ENCODE measurements at places on chromosomes 6 and 20.

DNA sequence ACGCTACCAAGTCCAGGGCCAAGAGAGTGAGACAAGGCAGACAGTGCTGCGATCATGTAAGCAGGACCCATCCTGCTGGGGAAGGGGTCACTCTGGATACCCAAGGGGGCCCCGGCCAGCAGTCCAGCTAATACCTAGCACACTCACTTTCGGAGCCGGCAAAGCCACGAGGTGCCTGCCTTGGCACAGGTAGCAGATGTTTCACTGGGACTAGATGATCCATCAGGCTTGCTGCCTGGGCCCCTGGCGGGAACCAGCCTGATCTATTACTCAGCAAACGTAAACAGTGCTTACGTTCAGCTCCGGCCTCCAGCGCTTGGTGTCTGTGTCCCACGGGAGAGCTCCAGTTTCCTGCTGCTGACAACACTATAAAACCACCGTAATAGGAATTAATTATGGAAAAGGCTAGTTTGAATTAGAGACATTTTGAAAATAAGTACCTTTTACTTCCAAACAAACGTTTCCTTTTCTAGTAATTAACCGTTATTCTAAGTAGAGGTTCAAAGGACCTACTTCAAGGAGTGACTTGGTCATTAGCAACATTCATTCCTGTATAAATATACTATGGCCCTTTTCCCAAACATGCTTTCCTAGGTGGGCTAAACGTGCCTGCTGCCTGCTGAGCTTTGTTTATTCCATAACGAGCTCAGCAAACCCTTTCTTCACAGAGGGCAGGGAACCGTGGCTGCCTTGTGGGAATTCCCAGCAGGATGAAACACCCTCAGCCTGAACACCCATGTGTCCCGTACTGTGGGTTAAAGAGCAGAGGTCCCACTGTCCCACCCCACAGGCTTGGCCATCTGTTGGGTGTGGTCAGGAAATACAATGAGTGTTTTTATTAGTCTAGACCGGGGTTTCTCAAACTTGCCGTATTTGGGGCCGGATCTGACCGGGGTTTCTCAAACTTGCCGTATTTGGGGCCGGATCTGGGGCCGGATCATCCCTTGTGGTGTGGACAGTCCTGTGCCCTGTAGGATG, 18.4 kb downstream of the SLC22A23 start:
- DNase-seq = no peak

DNA sequence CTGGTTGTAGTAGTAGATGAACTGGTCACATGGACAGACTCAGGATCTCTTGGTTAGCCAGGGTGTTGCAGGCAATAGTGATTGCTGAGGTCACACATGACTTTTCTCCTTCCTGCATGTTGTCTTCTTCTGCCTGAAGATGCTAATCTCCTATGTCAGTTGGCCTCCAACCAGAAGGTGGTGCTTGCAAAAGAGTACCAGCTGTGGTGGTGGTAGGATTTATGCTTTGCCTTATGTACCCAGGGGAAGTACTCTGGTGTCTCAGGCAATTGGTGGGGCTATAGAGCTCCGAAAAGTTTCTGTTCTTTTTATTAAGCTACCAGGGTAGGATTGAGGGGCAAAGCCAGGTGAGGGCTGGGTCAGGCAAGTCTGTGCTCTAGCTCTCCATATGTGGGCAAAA, 98.5 kb downstream of the CARMIL1 start:
- no peak for DNase-seq

- DNase-seq = no peak
Measured at GRCh38 chr6:88823998-88824397, 139.4 kb downstream of the RNGTT start.

GRCh38 chr6:107144666-107145065, 29.4 kb upstream of the BEND3 start:
- DNase-seq = no peak

DNA sequence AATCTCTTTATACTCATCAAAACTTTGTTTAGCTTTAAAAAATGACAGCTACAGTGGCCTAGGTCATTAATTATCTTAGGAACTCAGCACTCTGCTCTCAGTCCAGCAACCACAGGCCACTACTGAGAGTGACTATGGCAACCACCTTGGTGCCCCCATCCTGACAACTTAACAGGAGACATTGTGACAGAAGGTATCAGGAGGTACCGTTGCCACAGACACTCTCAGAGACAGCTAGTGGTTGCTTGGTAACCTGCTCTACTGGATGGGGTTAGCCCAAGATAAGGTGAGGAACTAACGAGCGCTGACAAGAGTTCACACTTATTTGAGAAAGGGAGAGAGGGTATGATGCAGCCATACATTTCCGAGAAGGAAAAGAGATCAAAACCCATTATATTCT, 76.1 kb upstream of the TFAP2D start:
- DNase-seq = no peak

DNA sequence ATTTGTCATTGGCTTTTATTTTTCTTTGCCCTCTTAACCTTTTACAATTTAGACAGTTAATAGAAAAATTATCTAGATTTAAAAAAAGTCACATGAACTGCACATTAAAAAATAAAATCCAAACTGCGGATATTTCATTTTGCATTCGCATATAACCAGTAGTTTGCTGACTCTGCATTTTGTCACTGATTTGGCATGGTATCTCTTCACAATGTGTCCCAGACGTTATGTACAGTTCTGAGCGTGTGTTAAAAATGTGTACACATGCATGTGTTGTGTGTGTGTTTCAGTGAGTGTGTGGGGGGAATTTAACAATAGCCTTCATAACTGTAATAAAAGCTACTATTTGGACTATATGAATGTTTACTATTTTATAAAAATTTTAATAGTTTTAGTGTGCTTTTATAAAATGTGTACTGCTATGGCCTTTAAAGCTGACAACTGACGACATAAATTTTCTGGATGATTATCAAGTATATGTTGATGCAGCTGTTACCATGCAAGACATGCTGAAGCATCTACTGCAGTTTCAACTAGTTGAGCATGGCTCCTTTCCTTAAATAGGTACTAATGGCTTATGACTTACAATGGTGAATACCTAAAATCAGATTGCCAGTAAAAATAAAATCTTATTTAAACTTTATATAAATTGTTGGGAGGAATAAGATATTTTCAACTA, 67.7 kb downstream of the HMGCLL1 start:
- no peak for DNase-seq

DNA sequence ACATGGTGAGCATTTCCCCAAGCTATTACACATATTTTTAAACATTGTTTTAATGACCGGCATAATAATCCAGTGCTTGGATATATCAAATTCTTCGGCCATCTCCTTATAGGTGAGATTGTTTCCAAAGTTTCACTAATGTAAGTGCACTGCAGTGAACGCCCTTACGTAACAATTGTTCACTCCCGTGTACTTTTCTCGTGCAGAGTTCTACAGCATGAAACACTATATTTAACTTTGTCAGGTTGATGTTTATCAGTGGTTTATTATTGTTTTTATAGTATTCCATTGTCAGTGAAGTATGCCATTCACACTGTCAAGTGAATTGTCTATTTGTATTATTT, 3.4 kb upstream of the GZF1 start:
- DNase-seq = no peak

- no peak for DNase-seq
Measured at GRCh38 chr20:11227602-11228001, 553.8 kb upstream of the JAG1 start.

- no peak for DNase-seq
Measured at GRCh38 chr6:31510007-31510406, 12.1 kb downstream of the MICB start.

DNA sequence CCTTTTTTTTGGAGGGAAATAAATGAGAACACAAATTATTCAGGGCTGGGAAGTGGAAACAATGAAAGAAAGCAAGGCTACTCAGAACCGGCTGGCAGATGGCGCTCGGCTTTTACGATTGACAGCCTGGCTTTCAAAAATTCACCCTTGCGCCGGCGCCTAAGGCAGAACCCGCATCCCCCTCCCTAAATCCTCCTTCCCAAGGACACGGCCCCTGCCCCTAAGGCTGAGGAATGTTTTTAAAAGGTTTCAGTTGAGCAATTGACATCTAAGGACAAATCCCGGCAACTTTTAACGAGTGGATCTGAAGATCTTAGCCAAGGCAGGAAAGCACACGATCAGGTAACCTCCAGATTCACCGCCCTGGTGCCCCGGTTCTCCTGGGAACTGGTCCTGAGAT, 16.3 kb downstream of the GNAS start:
- no peak for DNase-seq

GRCh38 chr6:54238396-54238795, 69.8 kb upstream of the TINAG start:
- no peak for DNase-seq

DNA sequence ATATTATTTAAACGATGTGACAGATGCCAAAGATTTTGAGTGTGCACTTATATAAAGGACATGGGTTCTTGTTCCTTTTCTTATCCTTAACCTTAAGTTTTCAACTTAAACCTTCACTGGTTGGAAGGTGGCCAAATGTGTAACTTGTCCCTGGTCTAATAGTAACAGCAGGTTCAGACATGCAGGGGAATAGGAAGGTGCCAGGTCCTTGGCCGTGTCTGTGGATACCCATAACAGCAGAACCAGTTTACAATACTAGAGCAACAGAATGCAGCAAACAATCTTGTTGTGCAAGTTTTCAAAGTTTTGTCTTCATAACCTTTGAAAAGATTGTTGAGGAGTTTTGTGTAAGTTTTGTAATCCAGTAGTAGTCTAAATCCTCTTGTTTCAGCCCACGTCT, 4.4 kb downstream of the MYB start:
- no peak for DNase-seq

DNA sequence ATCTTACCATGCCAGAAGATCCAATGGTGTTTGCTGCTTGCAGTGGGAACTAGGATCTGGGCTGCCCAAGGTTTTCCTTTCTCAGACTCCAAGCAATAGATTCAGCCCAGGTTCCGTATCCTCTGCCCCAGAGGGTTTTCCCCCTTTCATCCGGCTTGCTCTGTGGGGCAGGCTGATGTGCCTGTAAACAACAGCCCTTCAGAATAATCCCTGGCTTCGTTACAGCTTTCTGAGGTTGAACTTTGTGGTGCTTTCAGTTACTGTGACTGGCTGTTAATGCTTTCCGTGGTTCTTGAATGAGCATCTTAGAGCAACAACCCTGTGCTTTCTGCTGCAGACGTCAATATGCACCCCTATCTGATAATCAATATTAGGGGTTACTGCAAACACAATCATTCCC, 400.4 kb downstream of the BTBD3 start:
- no peak for DNase-seq

DNA sequence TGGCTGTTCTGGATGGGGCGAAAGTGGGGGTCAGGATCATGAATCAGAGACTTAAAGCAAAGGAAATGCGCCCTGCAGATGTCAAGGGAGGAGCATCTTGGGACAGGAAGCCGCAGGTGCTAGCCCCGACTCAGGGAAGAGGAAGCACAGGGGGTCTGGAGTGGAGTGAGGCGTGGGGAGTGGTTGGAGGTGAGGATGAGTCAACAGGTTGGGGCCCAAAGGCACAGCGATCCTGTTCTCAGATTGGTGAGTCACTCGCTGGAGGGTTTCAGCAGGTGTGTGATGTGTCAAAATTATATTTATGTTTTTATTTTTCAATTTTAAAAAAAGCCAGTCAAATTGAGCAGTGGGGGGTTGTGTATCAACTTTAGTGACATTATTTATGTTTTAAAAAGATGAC, 19.0 kb downstream of the PACSIN1 start:
- DNase-seq = peak; percentile 72

GRCh38 chr6:88165844-88166492, at the start of gene CNR1:
TSS of gene CNR1 (minus strand) at chr6:88166347. CDS start at chr6:88145274, 21,073 bp downstream.
- no peak for DNase-seq

GRCh38 chr6:6348256-6348655, 27.8 kb upstream of the F13A1 start:
- no peak for DNase-seq

- DNase-seq = no peak
Measured at GRCh38 chr20:341682-342081, 5.2 kb upstream of the NRSN2 start.

- DNase-seq = no peak
Measured at GRCh38 chr20:43909211-43909610, 5.4 kb upstream of the TOX2 start.

DNA sequence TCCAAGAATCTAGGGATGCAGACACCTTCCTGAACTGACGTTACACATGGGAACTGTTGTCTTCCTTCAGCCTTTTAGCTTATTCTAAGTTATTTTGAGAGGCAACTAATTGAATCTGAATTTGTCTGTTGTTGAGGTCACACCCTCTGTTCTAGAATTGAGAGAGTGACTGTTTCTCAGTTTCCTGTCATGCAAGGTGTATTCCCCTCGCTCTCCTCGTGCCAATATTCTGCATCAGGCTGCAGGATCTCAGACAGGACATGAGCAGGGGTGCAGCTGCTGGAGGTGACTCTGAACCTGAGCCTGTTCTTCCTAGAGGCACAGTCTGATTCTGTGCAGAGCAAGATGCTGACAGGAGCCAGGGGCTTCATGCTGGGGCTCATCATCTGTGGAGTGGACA, 52.5 kb downstream of the HLA-DPB1 start:
- no peak for DNase-seq

- DNase-seq = no peak
Measured at GRCh38 chr6:142195862-142196541, 48.9 kb downstream of the VTA1 start.

- DNase-seq = peak; percentile 23
Measured at GRCh38 chr20:1555952-1556351, 1.6 kb downstream of the SIRPD start.

DNA sequence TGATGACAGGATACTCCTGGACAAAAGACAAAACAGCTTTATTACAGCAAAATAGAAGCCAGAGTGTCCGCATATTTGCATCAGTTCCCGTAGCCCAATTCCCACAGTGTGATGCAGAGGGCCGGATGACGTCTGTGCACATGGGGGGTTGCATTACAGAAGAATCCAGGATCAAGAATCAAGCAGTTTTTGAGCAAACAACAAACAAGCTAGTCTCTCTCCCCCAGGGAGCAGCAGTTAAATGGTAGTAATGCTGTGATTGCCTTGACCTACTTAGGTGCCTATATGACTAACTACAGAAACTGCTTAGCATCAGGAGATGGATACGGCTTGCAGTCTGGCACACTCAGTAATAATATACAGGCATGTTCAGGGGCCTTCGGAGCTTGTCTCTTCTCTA, 3.2 kb upstream of the SDHAF4 start:
- DNase-seq = no peak

GRCh38 chr20:21808863-21809664, 103.6 kb downstream of the PAX1 start:
- peak; percentile 3 for DNase-seq

DNA sequence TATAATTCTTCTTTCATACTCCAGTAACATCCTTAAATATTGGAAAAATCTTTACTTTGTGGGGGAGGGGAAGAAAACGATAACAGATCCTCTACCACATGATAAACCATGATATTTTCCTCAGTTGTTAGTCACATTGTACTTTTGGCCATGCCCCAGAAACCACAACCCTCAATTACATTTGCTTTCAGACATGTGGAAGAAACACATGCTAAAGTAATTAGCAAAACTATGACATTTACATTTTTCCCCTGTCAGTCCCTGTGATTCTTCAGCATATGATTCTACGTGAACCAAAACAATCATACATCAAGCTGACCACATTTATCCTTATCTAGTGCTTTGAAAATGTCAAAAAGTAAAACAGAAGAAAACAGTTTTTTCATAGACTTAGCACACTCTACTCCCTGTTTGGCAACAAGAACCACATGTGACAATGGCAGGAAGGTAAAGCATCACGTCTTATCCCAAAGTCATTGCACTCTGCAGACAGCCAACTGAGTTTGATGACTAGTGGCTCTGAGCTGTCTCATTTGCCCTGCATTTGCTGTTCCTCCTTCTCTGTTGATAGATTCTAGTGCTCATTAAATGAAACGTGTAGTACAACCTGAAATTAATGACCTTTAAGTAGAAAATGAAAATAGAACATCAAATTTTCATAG, 505.8 kb upstream of the MARCKS start:
- DNase-seq = no peak

GRCh38 chr20:3406481-3407039, 909 bp downstream of the DNAAF9 start:
- DNase-seq = no peak
